ENCODE measurements at places on chromosomes 2 and 18.

- DNase-seq: no peak
Observed at GRCh38 chr18:63975628-63976027, 5.7 kb downstream of the SERPINB8 start.

GRCh38 chr18:76658627-76659026 lies 163.6 kb upstream of the ZNF516 start:
- DNase-seq: peak; percentile 28

DNA sequence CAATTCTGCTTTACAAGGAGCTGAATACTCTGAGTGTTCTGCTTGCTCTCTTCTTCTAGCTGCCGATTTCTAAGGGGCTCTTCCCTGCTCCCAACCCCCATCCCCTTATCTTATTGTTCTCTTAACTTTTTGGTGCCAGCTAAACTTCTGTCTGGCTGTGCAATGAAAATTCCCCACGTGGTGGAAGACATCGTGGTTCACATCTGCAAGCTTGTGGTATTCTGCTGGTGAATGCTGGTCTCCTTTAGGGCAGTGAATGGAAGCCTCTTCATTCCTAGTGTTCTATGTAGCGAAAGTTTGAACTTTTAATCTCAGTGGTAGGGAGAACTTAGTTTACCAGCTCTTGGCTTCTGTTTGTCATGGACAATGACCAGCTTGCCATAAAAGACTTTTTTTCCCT lies 406.0 kb upstream of the ZEB2 start:
- DNase-seq: no peak

GRCh38 chr2:148876595-148877402 lies 1.8 kb downstream of the KIF5C start:
- DNase-seq: no peak

DNA sequence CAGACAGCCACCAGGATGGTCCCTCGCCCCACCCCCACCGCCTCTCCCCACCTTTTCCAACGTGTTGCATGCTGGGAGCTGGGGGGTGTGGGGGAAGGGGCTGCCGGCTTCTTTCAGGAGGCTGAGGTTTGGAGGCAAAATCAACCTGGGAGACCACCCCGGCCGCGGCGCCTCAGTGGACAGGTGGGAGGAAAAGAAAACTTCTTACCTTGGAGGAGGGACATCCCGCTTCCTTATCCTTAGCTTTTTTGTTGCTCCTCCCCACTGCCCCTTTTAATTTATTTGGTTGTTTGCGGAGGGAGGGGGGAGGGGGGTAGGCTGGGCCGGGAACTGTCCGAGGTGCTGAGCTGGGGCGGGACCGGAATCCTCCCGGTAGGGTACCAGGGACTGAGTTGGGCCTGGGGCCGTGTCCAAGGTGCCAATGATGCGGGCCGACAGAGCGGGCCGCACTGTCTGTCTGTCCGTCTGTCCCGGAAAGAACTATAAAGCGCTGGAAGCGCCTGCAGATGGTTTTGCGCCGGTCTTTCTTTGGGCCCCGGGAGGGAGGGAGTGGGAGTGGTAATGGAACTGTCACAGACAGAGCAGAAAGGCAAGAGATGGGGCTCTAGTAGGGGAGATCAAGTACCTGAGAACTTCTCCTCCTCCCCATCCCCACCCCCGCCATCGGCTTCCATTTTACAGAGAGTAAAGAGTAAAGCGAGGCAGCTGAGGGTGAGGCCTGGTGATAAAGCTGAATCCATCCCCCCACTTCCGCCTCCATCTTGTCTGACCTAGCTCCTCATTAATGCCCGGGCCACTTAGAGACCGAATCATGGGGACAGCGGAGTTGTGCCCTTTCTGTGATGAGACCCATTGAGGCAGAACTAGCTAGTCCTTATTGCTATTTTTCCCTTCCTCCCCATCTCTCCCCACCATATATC lies 2.4 kb downstream of the CDK5R2 start:
- no peak for DNase-seq

DNA sequence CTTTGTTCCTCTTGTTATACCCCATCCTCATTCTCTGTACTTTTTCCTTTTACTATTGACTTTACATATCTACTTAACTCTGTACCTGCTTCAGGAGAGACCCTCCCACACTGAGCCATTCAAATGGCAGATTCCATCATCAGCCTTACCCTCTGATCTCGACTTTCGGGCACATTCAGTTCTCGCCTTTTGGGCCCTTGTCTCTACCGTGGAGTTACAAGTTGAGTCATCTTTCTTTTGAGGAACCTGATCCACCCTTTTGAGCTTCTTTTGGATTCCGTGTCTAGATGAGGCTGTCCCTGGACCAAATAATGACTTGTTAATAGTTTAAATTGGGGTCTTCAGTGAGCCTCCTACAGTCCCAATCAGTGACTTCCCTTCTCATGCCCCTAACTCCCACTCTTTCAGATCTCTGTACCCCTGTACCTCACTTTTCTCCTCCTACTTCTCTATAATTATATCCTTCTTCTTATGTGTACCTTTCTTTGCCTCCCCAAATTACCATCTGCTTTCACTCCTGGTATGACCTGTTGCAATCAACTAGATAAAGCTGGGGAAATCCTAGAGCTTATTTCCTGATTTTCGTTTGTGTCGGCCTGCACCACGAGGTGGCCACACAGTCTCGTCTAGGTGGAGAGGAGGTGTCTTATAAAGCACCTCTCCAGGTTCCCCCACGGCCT lies 17.2 kb downstream of the SP110 start:
- no peak for DNase-seq

DNA sequence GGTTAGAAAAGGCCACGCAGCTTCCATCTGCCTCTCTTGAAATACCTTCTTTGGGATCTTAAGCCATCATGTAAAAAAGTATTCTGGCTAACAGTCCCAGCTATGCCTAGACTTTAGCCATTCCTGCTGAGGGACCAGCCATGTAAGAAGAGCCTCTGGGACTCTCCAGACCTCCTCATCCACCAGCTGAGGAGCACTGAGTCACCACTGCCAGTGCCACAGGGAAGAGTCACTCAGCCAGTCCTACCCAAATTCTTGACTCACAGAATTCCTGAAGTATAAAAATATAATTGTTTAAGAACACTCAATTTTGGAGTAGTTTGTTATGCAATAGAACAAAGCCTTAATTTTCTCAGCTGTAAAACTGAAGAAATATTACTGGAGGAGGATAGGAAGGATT lies 436.7 kb downstream of the ZEB2 start:
- no peak for DNase-seq

GRCh38 chr2:221999717-222000116 lies 299.1 kb downstream of the PAX3 start:
- DNase-seq: no peak

DNA sequence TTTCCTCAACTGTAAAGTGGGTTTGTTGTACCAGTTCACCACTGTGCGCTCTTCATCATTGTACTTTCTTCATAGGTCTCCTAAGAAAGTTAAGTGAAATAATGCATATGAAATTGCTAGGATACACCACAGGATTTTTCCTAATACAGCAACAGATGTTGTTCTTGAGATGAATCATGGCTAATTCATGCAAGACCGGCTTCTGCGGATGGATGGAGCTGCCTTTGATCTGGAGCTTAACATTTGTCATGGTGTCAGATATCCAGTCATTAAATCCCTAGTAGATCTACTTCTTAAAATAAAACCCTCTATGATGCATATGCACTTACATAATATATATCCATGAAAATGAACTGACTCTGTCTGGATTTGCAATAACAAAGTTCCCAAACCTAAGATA lies 114.1 kb downstream of the COL6A3 start:
- DNase-seq: no peak

GRCh38 chr2:106800976-106801655 lies 84.9 kb downstream of the ST6GAL2 start:
- DNase-seq: no peak

DNA sequence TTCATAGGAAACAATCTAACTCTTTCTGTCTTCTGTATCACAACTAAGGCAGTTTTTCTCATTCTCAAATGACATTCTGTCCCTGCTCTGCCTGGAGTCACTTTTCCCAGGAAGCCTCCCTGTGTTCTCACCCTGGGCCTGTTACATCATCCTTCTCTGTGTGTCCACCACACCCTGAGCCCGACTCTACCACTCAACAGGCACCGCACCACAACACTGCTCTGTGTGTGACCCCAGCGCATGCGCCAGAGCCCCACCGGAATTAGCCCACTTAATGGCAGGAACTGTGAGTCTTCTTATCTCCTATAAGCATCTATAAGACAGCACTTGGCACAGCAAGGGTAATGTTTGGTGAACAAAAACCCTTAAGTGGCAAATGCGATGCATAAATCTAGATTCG lies 32.3 kb downstream of the TGFBRAP1 start:
- DNase-seq: no peak

- DNase-seq: no peak
Observed at GRCh38 chr2:119011910-119012209, 69.9 kb downstream of the MARCO start.

DNA sequence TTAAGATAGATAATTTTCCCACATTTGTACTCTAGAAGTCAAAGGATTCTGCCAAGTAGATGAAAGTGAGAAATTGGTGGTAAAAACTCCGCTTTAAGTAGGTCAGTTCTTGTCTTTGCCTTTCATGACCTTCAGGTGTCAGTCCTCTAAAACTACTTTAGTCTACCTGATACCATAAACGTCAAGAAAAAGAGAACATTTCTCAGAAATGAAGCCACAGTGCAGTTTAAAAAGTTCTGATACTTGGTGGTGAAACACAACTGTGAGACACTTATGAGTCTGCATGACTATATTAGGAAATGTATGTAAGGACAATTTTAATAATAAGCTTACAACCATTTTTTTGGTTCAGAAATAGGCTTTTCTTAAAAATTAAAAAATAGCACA lies 583.3 kb downstream of the SATB2 start:
- DNase-seq: no peak

DNA sequence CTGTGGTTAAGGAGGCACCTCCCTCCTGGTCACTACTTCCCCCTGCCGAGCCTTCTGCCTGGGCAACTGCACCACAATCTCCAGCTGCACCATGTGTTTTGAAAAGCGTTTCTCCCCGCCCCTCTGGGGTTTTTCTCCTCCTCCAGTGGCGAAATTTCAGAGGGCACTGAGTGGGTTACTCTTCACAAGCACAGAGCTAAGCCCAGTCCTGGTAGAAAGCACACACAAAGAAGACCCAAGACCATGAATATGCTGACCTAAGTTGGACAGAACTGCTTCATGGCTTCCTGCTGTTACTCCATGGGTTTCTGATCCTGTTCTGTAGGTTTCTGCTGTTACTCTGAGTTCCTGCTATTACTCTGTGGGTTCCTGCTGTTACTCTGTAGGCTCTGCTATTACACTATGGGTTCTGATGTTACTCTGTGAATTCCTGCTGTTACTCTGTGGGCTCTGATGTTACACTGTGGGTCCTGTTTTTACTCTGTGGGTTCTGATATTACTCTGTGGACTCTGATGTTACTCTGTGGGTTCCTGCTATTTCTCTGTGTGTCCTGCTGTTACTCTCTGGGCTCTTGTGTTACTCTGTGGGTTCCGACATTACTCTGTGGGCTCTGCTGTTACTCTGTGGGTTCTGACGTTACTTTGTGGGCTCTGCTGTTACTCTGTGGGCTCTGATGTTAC lies 216.6 kb downstream of the RTP5 start:
- DNase-seq: peak; percentile 55

DNA sequence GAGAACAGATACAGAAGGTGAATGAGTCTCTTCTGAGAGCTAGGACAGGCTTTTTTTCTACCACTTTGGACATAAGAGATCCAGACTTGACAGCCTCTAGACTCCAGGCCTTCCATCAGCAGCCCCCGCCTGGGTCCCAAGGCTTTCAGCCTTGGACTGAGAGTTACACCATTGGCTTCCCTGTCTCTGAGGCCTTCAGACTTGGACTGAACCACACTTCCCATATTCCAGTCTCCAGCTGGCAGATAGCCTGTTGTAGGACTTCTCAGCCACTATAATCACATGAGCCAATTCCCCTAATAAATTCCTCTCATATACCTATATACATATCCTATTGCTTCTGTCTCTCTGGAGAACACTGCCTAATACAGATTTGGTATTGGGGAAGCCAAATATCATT lies 128.2 kb downstream of the MCFD2 start:
- DNase-seq: no peak

DNA sequence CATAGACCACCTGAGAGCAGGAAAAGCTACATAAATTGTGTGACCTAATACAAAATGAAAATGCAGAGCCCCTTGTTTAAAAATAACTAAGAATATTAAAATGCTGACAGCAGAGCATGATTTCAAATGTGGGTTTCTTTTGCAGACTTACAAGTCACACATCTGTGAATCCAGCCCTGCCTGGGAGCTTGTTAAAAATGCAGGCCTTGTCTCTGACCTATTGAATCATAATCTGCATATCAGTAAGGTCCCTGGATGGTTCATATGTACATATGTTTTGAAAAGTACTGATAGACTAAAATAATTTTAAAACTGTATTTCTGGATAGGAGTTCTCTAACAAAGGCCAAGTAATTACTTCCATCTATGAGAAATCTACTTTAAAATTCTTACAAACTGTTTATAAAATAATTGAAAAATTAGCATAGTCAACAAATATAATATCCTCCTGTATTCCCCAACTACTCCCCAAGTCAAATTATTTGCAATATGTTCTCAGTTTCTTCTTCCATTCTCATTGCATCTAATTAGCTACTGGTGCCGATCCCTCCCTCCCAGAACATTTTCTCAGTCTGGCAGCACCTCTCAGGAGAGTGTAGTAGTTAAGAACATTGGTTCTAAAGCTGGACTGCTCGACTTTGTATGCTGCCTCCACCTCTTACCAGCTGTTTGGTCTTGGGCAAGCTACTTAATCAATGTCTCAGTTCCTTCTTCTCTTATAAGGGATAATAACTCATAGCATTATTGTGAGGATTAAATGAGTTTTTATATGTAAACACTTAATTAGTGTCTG lies 1040.4 kb upstream of the CDH2 start:
- DNase-seq: no peak

- DNase-seq: no peak
Observed at GRCh38 chr2:128726911-128727310, 408.2 kb upstream of the HS6ST1 start.

DNA sequence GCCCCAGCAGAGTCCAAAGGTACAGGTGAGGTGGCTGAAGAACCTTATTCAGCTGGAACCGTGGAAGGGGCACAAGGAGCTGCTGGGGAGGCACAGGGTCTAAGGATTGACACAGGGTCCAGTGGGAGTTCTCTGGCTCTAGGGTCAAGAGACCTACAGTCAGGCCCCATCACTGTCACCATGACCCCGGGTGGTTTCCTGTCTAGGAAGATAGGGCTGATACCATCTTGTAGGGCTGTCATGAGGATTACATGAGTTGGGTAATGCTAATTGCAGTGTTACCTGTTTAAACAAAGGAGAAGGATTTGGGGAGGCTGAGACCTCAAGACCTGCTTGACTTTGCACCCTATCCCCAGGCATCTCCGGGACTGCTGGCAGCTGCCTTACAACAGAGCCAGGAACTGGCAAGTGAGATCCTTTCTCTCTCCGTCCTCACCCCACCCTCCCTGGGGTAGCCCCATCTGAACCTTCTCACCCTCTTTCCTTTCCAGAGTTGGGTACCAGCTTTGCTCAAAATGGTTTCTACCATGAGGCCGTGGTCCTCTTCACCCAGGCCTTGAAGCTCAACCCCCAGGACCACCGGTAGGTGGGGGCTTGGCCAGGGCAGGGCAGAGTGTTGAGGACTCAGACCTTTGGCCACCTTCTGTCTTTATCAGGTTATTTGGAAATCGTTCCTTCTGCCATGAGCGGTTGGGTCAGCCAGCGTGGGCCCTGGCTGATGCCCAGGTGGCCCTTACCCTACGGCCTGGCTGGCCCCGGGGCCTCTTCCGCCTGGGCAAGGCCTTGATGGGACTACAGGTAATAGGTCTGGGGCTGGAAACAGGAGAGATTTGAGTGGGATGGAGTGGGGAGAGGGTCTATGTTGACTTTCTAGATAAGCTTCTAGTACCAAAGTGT lies 7.5 kb downstream of the LBX2 start:
- DNase-seq: no peak

GRCh38 chr18:9209279-9209678 lies 72.7 kb downstream of the ANKRD12 start:
- no peak for DNase-seq

Data from KG1 (cell line).